ENCODE measurements at places on chromosomes 4 and X.
A peak's percentile ranks its signal among the peaks of the same experiment; 100 is the strongest.

GRCh38 chrX:122094611-122095010 lies 1047.2 kb downstream of the GLUD2 start:
- no peak for DNase-seq

DNA sequence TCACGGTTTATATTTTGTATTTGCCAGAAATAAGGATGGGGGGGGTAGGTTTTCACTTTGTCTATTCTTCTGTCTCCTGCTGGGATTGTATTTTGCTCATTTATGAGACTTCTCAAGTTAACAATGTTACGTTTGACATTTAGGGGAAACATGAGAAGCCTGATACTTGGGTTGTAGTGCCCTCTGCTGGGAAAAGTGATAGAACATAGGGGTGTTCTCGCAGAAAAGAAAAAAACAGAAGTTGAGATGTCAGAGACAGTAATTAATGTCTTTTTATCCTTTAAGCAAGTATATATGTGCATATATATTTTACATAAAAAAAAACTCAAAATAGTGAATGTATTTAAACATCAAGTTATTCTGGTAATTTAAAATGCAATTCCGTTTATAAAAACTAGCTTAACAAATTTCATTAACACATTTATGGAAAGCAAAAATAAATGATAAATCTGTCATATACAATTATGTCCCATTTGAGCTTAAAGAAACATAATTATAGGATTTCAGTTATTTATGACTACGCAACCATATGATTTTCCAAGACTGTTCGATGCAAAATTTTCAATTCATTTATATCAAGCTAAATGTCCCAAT lies 46.0 kb upstream of the TMPRSS11F start:
- DNase-seq = peak; percentile 69

GRCh38 chr4:111793433-111794091 lies 351.7 kb upstream of the FAM241A start:
- DNase-seq = no peak

DNA sequence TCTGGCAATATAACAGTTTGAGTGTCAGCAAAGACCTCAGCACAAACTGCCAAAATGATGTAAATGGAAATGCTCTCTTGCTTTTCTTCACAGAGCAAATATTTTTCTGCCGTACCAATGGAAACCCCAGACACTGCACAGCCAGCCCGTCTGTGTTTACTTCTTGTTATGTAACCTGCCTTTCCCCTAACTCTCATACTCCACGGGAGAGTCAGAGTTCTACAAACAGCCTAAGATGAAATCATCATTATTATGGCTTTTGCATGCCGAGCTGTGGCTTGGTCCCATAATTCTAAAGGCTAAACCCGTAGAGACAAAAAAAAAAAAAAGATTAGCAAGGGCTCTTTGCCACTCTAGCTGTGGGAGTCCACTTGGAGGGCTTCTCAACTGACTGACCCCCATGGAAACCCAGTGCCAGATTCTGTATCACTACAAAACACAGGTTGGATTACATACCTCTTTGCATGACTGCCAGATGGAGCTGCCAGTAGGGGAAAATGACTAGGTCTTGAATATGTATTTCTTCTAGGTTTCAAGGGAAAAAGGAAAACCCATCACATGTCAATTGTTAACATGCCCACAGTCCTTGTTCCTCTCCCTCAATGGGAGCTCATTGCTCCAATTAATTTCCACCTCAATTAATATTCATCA lies 197.2 kb upstream of the CNKSR2 start:
- peak; percentile 3 for DNase-seq

DNA sequence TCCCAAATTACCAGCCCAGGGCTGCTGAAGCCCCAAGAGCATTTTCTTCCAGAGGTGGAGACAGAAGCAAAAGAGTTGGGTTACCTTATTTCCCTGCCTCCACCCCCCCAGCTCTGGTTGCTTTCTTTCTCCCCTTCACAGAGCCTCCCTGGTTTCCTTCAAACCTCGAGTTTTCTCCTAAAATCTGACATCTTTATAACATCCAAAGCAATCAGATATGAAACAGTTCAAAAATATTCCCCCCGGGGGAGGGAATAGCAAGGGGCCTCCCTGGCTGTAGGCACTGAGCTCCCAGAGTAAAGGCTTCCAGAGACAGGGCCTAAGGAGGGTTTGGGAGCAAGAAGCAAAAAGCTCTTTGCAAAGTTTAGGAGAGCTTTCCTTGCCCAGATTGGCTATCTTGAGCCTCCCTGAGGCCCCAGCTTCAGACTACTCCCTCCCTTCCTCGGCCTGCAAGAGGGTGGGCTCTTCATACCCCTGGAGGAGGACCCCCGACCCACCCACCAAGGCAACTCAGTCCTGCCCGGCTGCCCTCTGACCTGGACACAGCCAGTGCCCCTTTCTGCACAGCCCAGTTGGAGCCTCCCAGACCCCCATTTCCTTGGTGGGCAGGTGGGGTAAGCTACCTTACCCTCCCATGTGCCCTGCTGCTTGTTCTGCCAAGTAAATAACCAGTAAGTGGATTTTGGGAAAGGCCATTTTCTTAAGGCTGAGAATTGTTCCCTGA lies 7.6 kb downstream of the MAMLD1 start:
- DNase-seq = no peak

DNA sequence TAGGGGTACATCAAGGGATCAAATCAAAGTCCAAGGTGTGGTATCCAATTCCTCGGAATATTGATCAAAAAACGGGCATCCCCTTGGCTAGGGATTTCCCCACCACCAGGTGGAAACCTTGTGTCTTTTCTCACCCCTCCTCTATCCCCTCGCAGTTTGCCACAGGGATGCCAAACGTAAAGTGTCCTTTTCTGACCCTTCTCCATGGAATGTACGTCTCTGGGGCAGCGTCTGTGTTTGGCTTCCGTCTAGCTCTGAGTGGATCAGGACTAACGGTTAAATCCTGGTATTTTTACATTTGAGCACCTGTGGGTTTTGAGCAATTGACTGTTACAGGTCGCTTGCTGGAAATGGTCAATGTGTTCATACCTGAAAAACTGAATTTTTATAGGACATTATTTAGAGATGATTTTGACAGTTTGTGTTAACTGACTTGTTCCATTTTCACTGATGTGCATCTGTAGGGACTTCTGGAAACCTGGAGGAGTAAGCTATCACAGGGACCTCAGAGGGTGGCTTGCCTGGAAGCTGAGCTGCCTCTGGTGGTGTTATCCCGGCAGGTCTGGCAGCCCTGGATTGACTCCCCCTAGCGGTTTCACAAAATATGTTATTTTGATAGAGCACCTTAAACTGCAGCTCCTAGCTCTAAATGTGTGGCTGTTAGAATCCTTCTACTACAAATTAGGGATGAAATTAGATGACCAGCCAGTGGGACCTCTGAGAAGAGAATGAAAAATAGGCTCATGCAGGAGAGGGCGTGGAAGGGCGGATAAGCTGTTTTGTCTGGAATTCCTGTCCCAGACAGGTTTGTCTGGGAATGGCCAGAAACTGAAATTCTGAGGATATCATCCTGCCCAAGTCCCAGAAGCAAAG lies 8.8 kb upstream of the MGST2 start:
- peak; percentile 82 for DNase-seq

DNA sequence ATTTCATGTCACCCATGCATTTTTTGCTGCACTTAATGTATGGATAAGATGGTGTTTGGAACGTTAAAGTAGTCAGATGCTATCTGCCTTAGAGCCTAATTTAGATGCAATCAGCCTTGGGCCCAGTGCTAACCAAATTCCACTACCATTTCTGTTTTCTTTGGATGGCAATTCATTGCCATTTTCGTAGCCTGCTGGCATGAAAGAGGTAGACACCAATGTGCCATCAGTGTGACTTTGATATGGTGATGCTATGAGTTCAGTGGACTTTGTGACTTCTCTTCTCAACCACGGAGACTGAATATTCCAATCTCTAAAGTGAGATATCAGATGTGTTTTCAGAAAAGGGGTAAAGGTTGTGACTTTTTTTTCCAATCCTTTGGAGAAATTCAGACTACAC lies 1.5 kb downstream of the ETFDH start:
- DNase-seq = no peak

GRCh38 chr4:154348657-154349056 lies 142.9 kb downstream of the DCHS2 start:
- DNase-seq = no peak

- DNase-seq = no peak
Observed at GRCh38 chrX:154123241-154124219, 20.5 kb upstream of the OPN1LW start.

GRCh38 chr4:74376888-74377483 lies 12.0 kb downstream of the EREG start:
- DNase-seq = peak; percentile 71

GRCh38 chr4:635851-636627 lies 10.7 kb downstream of the PDE6B start:
- DNase-seq = no peak

DNA sequence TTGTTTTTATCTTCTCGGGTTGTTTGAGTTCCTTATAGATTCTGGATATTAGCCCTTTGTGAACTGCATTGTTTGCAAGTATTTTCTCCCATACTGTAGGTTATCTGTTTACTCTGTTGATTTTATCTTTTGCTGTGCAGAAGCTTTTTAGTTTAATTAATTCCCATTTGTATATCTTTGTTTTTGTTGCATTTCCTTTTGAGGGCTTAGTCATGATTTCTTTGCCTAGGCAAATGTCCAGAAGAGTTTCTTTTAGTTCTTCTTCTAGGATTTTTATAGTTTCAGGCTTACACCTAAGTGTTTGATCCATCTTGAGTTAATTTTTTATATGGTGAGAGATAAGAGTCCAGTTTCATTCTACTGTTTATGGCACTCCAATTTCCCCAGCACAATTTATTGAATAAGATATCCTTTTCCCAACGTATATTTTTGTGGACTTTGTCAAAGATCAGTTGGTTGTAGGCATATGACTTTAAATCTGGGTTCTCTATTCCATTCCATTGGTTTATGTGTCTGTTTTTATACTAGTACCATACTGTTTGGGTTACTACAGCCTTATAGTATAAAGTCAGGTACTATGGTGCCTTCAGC lies 54.3 kb downstream of the EGF start:
- DNase-seq = no peak

DNA sequence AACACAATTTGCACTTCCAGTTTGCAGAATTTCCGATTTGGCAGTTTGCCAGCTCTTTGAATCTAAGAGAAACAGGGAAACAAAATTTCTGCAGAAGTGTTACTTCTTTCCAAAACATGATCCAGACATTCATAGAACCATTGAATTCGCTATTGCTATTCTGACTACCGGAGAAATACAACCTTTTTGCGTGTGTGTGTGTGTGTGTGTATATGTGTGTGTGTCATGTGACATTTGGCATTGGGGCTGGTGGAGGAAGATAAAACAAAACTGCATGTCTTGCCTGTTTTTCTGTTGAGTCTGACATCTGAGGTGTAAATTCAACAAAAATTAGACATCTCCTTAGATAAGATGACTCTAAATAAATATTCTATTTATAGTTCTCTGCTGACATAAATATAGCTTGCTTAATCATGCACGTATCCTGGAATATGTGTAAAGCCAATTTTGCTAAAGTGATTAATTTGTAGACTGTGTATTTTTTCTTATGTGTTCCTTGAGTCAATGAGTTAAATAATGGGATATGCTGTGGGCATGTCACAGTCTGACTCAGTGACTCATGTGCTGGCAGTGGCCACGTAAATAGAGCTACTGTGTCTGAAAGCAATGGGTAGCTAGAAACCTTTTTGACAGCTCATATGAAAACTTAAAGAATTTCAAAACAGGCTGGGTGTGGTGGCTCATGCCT lies 98.9 kb downstream of the HPGD start:
- DNase-seq = peak; percentile 36
